ENCODE measurements at places on chromosomes 7 and 10. TPM values are rescaled to one million over a fixed set of nuclear protein-coding genes. Genes with fewer than 3 reads are reported as not detected.

The MET gene
- total RNA-seq = 149 TPM

GRCh38 chr10:75211007-75211691 is 553 bp downstream of the VDAC2 start:
- DNase-seq = peak; percentile 67

- DNase-seq = peak; percentile 79
These were observed 43.0 kb upstream of the DLX6 start for GRCh38 chr7:96962221-96962885.

The ANXA11 gene
- 84.7 TPM for total RNA-seq

- no peak for DNase-seq
These were observed 11.2 kb upstream of the SLC13A1 start for GRCh38 chr7:123210986-123211385.

GRCh38 chr7:83708531-83708930 is 59.6 kb upstream of the SEMA3E start:
- DNase-seq = no peak

DNA sequence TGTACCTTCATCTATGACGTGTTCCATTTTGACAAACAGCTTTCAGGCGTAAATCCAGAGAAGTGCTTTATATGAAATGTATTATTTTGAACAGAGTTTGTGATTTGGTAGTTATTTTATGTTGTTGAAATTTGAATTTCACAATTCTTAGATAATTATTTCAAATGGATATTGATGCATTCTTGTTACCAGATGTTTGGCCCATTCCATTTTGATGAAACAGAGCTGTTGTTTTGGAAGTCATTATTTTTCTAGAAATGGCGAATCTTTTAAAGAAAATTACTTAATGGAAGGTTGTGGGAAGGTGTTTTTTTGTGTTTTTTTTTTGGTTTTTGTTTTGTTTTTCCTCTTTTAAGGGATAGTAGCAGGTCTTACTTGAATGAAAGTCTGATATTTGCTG is 2.4 kb downstream of the OTUD1 start:
- no peak for DNase-seq

- DNase-seq = peak; percentile 18
These were observed 54.6 kb downstream of the ATE1 start for GRCh38 chr10:121873236-121873635.

DNA sequence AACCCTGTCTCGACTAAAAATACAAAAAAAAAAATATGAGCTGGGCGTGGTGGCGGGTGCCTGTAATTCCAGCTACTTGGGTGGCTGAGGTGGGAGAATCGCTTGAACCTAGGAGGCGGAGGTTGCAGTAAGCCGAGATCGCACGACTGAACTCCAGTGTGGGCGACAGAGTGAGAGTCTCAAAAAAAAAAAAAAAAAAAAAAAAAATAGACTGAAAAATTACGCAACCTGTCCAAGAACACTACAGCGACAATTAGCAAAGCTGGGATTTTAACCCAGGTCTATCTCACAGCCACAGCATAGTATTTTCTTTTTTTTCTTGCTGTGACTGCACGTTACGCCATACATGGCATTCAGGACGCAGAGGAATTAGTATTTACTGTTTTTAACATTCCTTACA is 1.1 kb upstream of the RABGEF1 start:
- no peak for DNase-seq

GRCh38 chr7:41261080-41261479 is 441.8 kb downstream of the INHBA start:
- DNase-seq = no peak

DNA sequence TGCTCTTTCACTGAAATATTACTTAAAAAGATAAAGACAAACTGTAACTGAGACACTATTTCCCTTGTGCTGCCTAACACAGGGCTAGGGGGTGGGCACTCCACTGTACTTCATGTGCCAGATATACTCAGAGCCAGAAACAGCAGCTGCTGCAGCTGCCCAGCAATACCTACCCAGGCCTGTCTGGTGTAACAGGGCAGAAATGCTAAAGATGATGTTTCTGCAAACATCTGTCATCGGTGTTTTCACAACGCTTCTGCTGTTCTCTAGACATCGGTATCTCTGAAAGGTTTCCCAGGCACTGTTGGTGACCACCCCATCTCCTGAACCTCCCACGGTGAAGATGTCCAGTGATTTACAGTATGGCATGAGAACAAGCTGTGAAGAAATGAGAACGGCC is 42.7 kb downstream of the LAMB1 start:
- DNase-seq = peak; percentile 87

The MINDY4 gene
- total RNA-seq = 5.1 TPM

DNA sequence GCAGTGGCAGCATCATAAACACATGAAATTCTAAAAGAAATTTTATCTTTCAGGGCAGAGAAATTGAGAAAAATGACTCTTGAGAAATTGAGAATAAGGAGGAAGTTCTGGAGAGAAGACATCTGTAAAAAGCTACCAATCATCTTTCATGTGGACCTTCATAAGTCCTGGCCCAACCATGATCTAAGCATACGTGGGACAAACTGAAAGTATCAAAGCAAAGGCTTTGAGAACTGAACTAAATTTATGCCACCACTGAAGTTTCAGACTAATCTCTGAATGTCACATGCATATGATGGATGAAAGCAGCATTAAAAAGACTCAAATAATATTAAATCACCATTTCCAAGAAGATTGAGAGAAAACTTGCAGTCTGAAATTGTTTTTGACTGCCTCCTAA is 1502.8 kb upstream of the LRRTM3 start:
- no peak for DNase-seq

DNA sequence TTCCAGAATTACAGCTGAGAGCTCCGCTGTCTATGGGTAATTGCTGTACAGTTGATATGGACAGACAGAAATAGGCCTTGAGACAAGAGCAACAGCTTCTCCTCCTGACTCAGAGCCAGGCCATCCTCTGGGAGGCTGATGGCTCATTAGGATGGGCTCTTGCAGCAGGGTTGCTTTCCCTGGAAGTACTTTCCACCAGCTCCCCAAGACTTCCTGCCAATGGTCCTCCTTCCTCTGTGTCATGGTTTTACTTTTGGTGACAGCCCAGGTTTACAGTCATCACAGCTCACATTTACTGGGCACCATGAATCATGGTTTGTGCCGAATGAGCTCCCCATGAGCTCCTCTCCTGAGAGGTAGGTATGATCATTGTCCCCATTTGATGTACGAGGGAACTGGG is 131.8 kb downstream of the HECW1 start:
- no peak for DNase-seq

The ELFN1 gene
- total RNA-seq = not detected

The RASA4B gene
- total RNA-seq = 0.40 TPM

- DNase-seq = no peak
These were observed 9.0 kb downstream of the OAT start for GRCh38 chr10:124409696-124410095.

GRCh38 chr10:49645417-49645816 is 31.6 kb downstream of the CHAT start:
- DNase-seq = no peak

DNA sequence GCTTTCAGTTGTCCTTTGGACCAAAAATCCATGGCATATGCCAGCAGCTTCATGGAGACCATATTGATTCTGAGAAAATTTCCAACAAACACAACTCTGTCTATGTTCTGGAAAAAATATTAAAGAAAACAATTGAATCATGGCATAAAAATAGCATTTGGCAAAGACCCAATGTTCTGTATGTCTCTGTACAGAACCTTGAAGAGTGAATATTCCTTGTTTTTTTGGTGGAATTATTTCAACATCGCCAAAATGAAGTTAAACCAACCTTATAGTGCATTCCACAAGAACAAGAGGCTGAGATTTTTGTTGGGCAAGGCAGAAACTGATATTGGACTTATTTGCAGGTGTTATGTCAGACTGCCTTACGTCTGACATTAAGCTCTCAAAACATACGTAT is 53.3 kb upstream of the SLC16A12 start:
- DNase-seq = peak; percentile 53

DNA sequence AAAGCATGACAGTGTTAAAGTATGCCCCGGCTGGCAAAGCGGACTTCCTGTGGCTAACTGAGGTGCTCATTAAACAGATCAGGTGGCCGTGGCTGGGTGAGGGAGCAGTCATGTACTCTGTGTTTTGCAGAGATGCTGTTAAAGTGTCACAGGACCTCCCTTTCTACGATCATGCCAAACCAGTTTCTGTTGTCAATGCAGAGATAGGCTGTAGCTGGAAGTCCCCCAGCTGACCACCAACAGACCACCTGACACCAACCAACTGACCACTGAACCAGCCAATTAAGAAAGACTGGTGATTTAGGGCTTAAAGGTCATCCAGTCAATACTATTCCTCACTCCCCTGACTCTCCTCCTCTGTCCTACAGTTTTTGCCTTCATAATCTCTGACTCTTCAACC is 431.1 kb upstream of the LRGUK start:
- DNase-seq = no peak

DNA sequence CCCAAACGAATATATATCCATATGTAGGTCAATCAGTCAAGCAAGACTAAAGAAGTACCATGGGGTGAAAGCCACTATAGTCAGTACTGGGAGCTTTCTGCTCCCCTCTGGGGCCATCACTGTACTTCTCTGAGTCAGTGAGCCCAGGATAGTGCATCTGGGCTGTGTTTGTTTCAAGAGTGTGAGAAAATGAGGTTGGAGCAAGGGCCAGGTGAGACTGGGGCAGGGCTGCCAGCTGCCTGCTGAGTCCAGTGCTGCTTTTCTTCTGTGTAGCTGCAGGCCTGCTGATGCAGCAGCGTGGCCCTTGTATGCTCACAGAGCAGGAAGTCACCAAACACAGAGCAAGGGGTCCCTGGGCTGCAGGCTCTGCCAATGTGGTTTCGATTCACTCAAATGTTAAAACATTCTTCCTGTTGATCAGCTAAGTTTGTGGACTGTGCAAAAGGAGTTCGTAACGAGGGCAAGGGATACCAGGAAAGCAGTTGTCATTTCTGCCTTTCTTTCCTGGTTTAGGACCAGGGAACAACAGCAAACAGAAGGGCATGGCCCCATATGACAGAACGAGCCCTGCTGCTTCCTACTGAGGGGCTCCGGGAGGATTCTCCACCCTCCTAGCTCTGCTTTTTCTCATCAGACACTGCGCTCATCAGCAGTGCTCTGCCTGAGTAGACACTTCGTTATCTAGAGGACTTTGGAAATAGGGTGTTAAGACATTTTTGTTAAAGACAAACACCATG is 65.4 kb upstream of the TNS3 start:
- no peak for DNase-seq

- DNase-seq = no peak
These were observed 174.3 kb downstream of the NRP1 start for GRCh38 chr10:33160151-33160550.

The ACTR1A gene
- 139 TPM for total RNA-seq

The CYP2C9 gene
- not detected for total RNA-seq

DNA sequence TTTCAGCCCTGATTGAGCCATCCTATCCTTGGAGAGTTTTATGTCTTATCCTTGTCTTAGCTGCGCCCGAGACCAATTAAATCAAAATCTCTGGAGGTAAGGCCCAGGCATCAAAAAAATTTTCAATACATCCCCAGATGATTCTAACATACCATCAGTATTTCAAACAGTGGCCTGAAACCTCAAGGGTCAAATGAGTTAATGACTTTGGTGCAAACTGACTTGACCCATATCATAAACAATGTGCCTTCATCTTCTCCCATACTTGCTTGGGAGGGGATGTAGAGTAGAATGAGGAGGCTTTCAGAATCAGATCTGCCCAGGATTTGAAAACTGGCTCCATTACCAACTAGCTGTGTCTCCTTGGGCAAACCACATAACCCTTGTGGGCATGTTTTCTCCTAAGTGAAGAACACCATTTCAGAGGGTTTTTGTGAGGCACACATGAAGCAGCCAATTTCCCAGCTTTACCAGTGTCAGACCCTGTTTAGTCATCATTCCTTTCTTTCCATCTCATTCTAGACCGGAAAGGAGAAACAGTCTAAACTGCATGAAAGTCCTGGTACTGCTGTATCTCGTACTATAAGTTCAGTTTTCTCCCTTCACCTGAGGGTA is 35.7 kb upstream of the ATXN7L1 start:
- peak; percentile 14 for DNase-seq

The CALCR gene
- not detected for total RNA-seq

DNA sequence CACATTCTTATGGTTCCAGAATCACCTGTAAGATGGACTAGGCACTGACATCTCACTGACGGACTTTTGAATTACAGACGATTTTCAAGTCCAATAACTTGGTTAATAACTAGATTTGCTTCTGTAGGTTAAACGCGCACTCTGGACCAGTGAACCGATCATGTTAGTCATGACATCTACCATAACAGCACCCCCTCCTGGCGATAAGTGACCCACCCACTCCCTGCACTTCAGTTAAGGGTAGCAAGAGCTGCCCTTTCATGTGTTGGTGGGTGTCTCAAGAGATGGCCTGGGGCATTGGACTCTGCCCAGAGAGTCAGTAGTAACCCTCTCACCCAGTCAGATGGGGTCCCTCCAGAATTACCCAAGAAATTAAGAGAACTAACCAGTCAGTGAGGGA is 12.9 kb downstream of the GRM8 start:
- DNase-seq = no peak

DNA sequence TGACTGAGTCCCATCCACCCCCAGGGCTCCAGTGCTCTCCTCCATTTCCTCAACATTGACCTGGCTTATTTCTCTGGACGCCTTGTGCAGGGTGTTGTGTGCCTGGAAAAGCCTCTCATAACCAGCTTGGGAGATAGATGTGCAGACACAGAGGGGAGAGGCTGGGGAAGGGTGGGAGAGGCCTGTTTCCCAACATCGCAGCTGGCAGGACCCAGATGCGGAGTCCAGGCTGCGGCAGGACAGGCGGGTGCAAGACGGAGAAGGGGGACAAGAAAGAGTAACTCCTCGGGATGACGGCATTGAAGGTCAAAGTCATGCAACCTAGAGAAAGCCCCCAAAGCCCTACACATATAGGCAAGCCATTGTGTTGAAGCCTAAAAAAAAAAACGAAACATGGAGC is 54.1 kb upstream of the ANTXRL start:
- DNase-seq = no peak

- no peak for DNase-seq
These were observed 91.8 kb downstream of the BAMBI start for GRCh38 chr10:28769091-28769604.

DNA sequence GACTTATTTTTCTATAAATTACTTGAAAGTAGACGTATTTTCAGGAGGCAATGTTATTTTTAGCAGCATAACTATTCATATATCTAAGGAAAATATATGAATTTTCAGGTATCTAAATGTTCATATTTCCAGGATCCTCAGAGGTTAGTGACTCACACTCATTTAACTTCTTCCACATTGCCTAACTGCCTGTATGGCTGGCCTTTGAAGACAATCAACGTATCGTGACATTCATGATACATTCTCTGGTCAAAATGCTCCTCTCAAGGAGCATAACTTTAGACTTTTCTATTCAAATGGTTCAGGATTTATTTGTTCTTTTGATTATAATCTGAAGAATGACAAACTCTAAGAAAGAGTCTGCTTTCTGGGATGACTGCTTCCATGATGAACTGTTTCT is 89.3 kb downstream of the SEMA3C start:
- no peak for DNase-seq

The GOT1 gene
- total RNA-seq = 20.0 TPM

DNA sequence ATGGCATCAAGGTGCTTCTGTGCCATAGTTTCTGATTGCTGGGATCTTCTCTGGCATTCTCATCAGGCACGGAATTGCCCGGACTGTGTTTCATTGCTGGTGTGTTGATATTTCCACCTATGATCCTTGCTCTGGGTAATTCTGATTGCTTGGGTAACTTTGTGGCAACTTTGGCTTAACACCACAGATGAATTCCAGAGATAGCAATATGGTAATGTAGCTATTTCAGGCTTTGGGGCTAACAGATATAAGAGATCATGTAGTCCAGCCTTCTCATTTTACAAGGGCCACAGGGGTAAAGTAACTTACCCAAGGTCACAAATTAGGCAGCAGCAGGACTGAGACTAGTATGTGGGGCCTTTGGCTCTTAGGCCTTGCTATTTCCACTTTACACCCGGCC is 53.9 kb upstream of the PLPP4 start:
- DNase-seq = no peak

The WEE2 gene
- not detected for total RNA-seq

All from LHCN-M2 (cell line).